Lung (tissue), 17 donors: ENCODE measurements at places on chromosomes 1 and 21. TPM values are rescaled to one million over a fixed set of nuclear protein-coding genes. Genes with fewer than 3 reads are reported as not detected.

The FCGR3A gene
- 27.1 TPM for polyA plus RNA-seq

The RPS6KA1 gene
- polyA plus RNA-seq: 109 TPM

The TFB2M gene
- 5.5 TPM for polyA plus RNA-seq

The TMCO2 gene
- not detected for polyA plus RNA-seq

The CD5L gene
- 0.46 TPM for polyA plus RNA-seq

The CA6 gene
- polyA plus RNA-seq: 0.03 TPM

The OR2L8 gene
- not detected for polyA plus RNA-seq

The FMOD gene
- 19.4 TPM for polyA plus RNA-seq

The ANGPTL3 gene
- polyA plus RNA-seq: not detected

The ITLN2 gene
- polyA plus RNA-seq: 23.7 TPM

The PTPN22 gene
- polyA plus RNA-seq: 4.2 TPM

The LAMC1 gene
- polyA plus RNA-seq: 69.2 TPM

DNA sequence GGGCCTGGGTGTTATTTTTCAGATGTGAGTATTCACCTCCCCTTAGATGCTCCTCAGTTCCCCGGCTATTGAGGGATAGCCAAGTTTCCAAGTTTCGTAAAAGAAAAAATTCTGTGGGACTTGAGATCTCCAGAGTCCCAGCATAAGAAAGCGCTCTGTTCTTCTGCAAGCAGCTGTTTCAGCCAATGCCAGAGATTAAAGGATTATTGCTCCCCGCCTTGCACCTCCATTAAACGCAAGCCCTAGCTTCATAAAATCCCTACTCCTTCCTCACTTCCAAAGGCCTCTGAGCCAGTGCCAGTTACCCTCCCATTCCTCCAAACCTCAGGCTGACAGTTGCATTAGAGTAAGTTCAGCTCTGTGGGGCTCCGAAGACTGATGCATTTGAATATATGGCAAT lies 56.4 kb downstream of the CHIA start:
- no peak for DNase-seq

- DNase-seq: no peak
Measured at GRCh38 chr1:189804352-189804751, 673.3 kb downstream of the BRINP3 start.

DNA sequence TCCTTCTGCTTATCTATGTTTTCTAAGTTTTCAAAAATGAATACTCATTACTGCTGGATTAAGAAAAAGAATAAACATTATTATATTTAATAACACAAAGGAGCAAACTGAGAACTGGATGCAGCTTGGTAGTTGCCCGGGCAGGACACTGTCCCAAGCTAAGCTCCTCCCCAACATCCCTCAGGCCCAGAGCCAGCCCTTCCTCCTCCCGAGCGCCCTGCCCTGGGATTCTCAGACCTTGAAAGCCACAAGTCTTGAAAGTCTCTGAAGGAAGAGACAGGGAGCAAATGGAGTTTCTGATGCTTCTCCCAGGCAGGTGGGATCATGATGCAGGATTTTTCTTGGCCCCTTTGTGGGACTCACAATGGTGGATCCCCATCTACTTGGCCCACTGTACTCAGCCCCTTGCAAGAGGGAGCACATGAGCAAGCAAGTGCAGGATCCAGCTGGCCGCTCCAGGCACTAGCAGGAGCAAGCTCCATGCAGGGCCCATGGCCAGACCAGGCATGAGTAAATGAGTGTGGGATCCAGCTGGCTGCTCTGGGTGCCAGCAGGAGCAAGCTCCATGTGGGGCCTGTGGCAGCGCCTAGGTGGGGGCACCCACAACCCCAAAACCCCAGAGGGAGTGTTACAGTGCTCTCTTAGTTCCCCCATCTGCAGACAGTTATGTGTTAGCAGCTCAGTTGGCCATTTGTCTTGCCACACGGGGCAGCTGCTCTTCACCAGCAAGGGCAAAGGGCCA lies 32.1 kb upstream of the RAB4A start:
- DNase-seq: no peak

DNA sequence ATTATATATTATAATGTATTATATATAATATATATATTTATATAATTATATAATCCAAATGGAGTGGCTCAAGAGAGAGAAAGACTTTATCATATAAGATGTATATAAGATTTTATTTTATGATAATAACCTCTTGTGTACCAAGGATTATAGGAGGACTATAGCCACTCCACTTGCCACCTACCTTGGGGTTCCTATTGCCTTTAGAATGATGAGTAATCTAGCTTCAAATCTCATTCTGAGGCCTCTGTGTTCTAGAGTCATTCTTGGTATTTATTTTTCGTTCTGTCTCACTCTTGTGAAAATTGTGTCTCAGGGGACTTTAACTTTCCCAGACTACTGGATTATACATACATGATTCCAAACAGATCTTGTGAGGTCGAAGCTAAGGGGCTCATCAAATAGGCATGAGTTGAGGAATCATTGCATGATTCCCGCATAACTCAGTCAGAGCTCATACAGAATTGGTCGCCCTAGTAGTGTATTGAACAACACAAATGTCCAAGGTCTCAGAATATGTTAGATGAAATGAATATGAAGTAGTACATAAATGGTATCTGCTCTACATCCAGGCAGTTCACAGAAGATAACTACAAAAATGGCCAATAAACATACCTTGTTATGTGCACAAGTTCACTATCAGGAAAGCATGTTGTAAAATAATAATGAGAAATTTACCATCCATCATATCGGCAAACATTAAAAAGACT lies 159.5 kb upstream of the RNPC3 start:
- DNase-seq: no peak

- no peak for DNase-seq
Measured at GRCh38 chr1:41950820-41951219, 32.1 kb upstream of the HIVEP3 start.

- no peak for DNase-seq
Measured at GRCh38 chr1:169872906-169873305, 20.8 kb downstream of the SCYL3 start.

DNA sequence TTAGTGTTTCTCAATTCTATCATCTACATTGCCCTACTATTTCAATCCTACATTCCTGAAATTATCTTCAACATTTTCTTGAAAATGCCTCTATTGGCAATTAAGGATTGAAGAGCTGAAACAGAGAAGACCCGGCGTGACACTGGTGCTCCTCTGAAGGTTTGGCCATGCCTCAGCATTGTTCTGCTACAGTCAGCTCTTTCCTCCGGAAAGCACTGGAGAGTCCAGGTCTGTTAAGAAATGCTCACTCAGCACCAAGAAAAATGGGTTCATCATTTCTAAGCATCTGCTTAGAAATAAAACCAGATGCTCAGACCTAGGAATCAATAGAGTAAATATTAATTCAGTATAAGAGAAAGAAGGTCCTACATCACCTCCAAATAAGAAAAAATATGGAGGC lies 58.8 kb downstream of the WARS2 start:
- DNase-seq: no peak

- DNase-seq: peak; percentile 22
Measured at GRCh38 chr21:42574234-42575027, 60.8 kb downstream of the SLC37A1 start.

DNA sequence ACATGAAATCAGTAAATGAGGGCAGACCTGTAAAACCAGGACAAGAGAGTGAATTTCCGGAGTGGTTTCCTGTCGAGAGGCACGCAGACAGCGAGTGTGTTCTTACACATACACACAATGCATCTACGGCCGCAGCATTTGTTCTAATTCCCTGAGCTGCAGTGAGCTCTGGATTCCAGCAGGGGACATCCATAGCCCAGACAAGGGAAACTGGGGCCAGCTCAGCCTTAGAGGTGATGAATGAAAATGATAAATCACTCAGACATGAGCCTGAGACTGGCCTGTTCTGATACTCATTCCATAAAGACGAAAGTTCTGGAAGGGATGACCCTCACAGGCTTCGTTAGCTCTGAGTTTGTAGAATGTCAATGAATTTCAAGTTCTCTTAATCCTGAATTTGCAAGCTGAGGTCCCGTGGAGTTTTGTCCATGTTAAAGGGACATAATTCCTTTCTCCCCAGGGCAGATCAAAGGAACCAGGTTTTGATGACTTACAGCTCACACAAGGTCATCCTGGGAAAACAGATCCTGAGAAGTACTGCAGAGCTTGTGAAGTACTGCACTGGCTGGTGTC lies 207.9 kb upstream of the C1orf87 start:
- DNase-seq: peak; percentile 72

GRCh38 chr1:231702804-231703203 lies 76.2 kb downstream of the DISC1 start:
- DNase-seq: no peak

- DNase-seq: no peak
Measured at GRCh38 chr21:39336457-39337008, 12.4 kb downstream of the HMGN1 start.

DNA sequence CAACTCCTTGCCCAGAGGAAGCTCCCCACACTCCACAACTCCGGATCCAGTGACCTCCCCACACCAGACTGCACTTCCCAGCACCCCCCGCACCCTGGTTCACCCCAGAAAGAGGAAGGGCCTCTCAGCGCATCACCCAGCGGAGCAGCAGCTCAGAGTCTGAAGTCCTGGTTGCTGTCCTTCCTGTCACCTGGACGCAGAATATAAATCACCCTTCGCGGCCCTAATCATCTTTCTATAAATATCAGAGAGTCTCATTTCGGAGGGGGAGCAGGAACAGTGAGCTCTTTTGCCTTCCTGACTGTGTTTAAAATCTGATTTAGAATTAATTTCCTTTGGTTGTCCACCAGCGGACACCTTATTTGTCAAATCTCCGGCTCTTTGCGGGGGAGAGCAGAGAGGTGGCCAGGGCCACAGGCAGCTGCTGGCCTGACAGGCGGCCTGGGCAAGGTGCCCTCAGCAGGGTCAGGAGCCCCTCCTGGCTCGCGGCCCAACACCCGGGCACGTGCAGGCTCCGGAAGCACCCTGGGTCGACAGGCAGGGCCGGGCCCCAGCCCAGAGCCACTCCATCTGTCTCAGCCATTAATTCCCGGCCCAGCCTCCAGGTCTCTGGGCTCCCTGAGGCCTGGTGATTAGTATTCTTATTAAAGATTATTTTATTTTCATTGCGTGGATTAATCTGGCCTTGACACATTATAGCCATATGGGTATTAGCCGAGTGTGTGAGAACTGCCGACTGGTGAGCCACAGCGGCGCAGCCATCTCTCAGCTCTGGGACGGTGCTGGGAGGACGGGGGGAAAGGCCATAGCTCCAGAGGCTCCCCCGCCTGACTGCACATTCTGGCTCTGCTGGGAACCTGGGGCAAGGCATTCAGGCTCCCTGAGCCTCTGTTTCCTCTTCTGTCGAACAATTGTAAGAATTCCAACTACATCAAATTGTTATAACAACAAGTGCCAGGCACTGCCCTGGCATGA lies 19.7 kb downstream of the EPHA8 start:
- DNase-seq: peak; percentile 50

- DNase-seq: no peak
Measured at GRCh38 chr1:232769733-232770132, 35.5 kb upstream of the MAP10 start.

- DNase-seq: no peak
Measured at GRCh38 chr1:167120899-167121298, 27.0 kb downstream of the STYXL2 start.

DNA sequence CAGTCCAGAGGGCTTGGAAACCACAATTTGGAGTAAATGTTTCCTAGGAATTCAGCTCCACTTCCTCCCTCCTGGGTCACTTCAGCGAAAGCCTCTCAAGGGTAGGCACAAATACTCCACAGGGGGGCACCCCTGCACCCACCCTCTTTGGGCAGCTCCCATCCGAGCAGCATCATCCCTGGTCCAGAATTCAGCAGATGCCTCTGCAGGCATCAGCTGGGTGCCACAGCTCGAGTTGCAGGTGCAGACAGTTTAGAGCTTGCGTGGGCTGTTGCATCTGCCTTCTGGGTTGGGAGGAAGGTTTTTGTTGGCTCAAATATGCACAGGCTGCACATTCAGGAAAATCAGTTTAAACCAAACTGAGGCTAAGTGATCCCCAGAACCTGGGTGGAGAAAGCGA lies 25.0 kb downstream of the KANK4 start:
- DNase-seq: no peak

GRCh38 chr1:18716785-18717678 lies 86.4 kb downstream of the PAX7 start:
- peak; percentile 20 for DNase-seq

GRCh38 chr1:224427346-224427745 lies 7.3 kb downstream of the WDR26 start:
- DNase-seq: no peak

DNA sequence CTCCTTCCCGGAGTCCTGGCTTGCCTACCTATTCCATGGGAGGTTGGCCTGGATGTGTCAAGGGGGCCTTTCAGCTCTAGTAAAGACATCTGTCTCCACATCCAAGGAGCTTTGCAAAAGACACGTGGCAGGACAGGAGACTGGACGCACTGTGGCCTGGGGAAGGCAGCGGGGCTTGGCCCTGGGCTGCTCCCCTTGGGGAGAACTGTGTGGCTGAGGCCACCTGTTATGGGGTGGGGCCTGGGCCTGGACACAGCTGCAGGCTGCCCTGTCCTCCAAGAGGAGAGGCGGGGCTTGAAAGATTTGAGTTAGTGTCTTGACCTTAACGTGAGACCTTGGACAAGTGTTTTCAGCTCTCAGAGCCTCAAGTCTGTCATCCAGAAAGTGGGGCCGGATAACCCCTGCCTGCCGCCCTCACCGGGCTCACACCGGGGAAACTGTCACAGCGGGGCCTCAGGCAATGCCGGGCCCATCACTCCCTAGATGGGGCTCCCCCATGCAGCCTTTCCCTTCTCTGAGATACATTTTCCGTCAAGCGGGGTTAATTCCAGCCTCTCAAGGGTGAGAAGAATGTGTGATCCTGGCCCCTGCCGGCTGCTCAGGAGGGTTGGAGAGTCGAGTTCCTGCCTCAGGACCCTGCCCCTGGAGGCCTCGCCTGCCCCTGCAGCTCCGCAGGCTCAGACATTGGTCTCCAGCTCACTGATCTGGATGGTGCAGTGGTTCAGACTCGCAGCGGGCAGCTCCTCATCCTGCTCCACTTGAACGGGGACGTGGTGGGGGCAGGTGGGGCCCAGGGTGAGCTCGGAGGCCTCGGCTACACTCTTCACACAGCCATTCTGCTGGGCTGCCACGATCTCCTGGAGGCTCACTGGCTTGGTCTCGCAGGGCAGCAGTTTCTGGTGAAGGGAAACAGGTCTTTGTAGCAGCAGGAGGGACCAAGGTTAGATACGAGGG lies 25.6 kb downstream of the PODN start:
- DNase-seq: no peak

DNA sequence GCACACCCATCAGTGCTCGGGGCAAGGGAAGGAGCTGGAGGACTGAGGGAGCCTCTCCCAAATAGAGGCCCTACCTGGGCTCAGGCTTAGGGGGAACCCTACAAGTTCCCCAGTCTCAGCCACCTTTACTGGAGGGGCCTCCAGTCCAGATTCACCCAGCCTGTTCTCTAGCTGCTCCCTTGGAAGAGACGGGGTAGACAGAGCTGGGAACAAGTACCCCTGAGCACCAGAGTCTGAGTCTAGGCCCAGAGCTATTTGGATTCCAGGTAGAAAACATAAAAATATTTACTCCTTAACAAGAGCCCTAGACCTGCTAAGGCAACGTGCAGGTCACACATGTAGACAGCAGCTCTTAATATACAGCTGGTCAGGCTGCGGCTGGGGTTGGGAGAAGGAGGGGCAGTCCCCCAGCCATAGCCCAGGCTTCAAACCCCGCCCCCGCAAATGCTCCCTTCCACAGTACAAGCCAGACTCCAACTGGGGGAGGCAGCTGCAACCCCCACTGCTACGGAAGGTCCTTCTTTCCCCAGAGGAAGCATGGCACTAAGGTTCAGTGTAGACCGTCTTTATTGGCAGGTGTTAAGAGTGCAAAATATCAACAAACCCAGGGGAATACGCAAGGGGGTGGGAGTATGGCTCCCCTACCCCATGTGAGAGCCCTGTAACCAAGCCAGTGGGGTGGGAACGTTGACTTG lies 8.0 kb downstream of the TENT5B start:
- peak; percentile 46 for DNase-seq

GRCh38 chr1:231558708-231559185 lies 30.3 kb downstream of the TSNAX start:
- no peak for DNase-seq

GRCh38 chr1:150102986-150103385 lies 35.4 kb downstream of the VPS45 start:
- no peak for DNase-seq
